ENCODE measurements at places on chromosomes 3 and 15.

GRCh38 chr3:55226696-55227095, 260.4 kb downstream of the WNT5A start:
- DNase-seq = no peak

GRCh38 chr3:94098452-94098851, 35.6 kb downstream of the NSUN3 start:
- no peak for DNase-seq

DNA sequence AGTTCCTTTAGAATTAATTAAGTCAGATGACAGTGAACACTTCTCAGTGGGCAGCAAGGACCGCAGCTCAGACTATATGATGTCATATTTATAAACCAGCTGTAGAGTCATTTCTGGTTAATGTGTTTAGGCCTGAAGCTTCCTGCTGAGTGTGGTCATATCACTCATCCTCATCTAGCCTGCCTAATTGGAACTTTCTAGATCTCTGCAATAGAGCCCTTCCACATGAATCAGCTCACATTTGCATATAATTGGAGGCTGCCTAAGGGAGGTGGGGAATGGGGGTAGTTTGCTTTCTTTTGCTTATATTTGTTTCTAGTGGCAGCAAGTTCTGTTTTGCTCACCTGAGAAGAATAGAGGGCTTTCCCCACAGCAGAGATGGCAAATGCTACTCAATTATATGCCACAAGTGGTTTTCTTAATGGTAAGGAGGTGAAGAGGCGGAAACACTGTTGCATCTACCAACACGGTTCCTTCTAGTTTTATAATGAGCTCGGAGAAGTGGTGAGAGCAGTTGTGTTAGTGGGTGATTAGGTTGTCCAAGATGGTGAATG, 148.1 kb downstream of the KLHL25 start:
- DNase-seq = no peak

GRCh38 chr3:13352621-13353131, 67.4 kb downstream of the NUP210 start:
- no peak for DNase-seq

DNA sequence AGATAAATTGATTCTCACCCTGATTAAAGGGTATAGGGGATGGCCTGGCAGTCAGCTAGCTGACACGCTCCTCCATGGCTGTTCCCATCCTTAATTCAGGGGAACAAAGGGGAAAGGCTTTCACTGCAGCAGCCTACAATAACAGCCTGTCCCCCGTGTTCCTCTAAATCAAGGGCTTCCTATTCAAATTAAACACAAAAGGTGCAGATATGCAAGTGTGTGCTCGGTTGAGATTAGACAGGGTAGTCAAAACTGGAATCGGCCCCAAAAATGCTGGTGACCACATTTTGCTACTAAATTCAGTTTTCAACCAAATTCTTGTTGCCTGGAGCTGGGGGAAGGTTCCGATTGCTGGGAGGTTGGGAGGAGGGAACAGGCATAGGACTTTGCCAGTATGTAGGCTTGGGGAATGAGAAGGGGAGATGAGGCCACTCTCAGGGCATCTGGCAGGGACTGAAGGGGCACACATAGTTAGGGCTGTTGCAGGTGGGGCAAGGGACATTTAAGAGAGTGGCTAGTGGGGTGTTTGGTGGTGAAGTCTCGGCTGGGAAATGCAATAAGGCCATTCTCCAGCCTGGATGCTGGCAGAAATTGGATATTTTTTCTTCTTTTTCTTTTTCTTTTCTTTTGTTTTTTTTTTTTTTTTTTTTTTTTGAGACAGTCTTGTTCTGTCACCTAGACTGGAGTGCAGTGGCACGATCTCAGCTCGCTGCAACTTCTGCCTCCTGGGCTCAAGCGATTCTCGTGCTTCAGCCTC, 32.9 kb upstream of the CTSH start:
- DNase-seq = no peak

DNA sequence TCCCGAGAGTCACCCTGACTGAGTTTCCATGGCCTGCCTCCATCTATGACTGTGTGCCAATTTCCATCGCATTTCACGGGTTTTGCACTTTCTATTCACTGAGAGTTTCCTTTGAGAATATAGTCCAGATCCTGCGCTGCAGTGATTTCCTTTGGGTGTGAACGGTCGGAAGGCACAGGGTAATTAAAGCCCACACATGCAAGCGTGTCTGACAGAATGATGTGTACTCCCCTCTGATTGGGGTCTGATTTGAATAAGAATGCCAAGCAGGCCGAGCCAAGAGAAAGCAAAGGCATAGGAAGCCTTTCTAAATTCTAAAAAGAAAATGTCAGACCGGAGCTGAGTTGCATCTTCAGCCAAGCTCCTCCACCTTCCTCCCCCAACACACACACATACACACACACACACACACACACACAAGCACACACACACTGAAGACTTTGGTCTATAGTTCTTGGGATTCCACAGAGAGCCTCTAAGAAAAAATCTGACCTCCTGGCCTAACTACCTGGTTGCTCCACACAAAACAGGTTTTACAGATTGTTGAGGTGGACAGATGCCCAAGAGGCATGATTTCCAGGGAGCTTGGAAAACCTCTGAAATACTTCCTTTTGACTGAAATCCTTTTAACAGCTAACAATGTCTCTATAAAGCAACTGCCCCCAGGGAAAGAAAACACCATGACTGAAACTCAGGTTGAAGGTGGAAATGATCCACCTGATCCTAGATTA, 59.7 kb upstream of the LRRN1 start:
- DNase-seq = no peak

GRCh38 chr3:107542665-107543064, 19.9 kb downstream of the BBX start:
- DNase-seq = no peak

DNA sequence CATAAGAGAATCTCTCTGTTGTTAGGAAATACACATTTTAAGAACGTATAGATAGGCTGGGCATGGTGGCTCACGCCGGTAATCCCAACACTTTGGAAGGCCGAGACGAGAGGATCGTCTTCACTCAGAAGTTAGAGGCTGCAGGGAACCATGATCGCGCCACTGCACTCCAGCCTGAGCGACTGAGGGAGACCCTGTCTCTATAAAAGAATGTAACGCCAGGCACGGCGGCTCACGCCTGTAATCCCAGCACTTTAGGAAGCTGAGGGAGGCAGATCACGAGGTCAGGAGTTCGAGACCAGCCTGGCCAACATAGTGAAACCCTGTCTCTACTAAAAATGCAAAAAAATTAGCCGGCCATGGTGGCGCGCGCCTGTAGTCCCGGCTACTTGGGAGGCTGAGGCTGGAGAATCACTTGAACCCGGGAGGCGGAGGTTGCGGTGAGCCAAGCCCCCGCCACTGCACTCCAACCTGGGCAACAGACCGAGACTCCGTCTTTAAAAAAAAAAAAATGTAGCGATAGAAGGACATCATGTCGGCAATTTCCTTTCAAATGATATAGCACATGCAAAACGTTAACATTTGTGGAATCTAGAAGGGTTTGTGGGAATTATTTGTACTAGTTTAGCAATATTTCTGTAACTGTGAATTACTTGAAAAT, 730 bp upstream of the RPL14 start:
- no peak for DNase-seq

DNA sequence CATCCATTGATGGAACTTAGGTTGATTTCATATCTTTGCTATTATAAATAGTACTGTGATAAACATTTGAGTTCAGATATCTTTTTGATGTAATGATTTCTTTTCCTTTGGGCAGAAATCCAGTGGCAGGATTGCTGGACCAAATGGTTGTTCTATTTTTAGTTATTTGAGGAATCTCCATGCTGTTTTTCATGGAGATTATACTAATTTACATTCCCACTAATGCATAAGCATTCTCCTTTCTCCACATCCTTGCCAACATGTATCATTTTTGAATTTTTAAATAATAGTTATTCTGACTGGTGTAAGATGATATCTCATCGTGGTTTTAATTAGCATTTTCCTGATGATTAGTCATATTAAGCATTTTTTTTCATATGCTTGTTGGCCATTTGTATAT, 144.0 kb upstream of the SUCLG2 start:
- DNase-seq = no peak

DNA sequence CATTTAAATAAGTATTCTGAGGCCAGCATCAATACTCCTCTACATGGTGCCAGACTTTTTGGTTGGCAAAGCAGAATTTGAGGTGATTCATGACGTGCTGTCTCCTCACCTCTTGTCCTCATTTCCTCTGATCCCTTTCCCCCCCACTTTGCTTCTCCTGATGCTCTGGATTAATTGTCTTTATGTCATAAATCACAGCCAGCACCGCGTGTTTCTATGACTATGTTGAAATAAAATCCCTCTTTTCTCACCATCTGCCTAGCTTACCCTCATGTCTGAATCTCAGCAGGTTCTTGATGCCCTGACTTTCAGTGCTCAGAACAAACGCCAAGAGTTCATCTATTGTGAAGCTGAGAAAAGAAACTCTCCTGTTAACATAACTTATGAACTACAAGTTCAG, 19.7 kb upstream of the PTPRG start:
- DNase-seq = no peak

DNA sequence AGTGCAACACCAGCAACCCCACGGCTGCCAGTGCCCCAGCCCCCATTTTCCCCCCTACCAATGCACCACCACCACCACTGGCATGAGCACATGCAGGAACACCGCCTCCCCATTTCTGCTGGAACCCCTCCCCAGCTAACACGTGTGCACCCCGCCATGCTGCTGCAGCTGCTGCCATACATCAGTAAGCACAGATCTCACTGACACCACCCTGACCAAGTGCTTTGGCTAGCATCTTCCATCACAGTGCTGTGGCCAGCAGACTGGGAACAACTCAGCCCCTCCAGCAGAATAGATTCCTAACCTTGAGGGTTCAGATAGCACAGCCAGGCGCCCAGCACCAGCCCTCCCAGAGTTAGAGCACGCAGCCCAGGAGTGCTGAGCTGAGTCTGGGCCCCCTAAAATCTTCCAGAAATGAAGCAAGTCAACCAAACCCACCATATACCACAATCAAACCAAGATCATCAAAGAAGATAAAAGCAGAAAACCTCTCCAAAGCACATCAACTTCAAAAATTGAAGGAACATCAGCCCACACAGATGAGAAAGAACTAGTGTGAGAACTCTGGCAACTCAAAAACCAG, 81.2 kb upstream of the CDV3 start:
- DNase-seq = no peak

DNA sequence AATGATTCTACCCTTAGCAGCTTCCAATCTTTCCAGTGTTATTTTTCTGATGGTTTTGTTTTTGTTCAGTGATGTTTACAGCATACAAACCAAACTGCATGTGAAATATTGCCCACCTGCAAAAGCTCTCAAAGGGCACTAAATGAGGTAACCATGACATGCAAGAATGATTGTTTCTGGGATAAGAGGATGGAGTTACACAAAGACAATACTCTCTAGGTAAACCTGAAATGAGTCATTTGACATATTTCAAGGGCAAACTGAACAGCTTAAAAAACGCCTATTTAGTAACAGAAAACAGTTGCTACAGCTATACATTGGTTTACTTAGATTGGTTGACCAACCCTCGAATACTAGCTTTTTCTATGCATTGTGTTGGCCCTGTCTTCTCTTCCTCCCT, 481.7 kb downstream of the ZPLD1 start:
- no peak for DNase-seq

- no peak for DNase-seq
Observed at GRCh38 chr3:196969134-196969659, 564 bp upstream of the PIGZ start.

DNA sequence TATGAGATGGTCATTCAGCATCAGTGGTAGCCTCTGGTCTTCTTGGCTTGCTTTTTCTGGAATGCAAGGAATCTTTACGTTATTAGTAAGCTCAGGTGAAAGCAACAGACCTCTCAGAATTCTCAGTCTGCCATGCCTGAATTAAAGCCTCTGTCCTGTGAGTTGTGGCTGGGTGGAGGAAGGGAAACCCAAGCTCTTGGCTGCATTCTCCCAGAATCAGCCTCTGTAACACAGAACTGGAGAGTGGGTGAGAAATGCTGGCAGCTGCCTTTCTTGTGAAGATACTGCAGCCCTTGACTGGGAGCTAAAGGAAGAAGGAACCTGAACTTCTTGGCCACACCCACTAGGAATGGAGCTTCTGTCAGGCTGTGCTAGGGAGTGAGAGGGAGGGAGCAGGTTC, 505.8 kb downstream of the EPHA3 start:
- DNase-seq = no peak

GRCh38 chr3:183478501-183478900, 50.1 kb upstream of the MCF2L2 start:
- no peak for DNase-seq

- no peak for DNase-seq
Observed at GRCh38 chr3:84100861-84101260, 857.9 kb upstream of the CADM2 start.

DNA sequence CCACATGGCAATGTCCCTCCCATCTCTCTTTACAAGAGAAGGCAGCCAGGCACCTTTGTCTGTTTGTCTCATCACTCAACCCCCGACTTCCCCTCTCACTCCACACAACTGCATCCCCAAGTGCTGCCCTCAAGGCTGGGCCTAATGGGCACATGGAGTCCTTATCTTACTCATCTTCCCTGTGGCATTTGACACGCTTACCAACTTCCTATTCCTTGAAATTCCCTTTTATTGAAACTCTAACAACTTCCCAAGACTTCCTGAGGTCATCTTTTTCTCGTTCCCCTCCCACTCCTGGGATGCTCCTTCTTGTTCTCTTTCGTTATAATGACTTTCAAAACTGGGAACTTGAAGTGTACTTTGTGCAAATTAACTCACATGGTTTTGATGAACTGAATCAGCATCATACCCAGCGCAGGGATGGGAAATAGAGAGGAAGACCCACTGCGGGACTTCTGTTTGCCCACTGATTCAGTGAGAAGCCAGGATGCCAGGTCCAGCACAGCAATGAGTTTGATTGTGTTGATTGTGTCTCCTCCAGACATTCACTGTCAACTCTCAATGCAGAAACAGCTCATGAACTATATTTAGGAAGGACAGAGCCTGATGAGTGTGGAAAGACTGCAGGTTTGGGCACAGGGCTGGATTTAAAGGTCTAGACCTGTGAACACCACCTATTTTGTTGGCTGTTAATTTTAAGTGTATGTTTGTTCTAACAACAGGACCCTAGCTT, 104.7 kb upstream of the TNIK start:
- DNase-seq = no peak

DNA sequence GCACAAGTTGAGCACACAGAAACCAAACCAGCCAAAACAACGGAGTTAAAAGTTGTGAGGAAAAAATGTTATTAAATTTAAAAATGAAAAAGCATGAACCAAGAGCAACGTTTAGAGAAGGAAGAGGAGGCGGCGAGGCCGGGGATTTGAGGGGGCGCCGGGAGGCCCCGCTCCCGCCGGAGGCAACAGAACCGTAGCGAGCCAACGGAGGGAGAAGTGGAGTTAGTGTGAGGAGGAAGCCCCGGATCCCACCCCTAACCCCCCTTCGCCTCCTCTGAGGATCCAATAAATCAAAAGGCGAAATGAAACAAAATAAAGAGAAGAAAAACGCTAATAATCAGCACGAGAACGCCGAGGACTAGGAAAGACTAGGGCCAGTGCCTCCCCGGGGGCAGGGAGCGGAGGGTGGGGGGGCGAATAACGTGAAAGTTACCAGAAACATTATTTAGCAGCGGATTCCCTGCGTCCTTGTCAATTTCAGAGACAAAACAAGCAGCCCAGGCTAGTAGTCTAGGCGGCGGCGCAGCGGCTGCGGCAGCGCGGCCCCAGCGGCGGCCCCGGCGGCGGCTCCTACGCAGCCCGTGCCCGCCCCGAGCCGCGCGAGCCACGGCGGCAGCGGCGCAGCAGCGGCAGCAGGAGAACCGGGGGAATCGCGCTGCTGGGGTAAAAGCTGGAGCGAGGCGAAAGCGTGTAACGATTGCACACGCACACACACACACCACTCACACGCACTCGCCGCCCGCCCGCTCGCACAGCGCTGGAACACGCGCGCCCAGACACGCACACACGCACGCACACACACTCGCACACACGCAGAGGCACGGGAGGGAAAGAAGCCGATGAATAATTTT, 1.7 kb downstream of the MEIS2 start:
- peak; percentile 49 for DNase-seq

GRCh38 chr3:58104151-58104550, 95.9 kb downstream of the FLNB start:
- DNase-seq = no peak

Data from T-helper 2 cell (primary cell).